ENCODE measurements at places on chromosomes 2 and 18.

DNA sequence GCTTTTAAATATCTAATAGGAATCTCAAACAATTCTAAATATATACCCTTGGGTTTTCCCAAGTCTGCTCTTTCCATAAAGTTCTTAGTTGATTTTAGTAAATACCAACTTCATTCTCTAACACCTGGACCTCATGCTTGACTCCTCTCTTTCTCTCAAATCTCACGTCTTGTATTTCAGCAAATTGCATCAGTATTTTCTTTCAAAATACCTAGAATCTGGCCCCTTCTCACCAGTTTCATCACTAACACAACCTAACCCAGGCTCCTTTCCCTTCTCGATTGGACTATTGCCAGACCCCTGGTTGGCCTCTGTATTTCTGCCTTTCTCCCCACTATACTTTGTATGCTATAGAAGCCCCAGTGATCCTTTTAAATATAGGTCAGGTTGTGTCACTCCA, 23.0 kb upstream of the FAM171B start:
- no peak for DNase-seq

- DNase-seq: peak; percentile 36
Observed at GRCh38 chr2:65164426-65164891, 34.6 kb upstream of the RAB1A start.

DNA sequence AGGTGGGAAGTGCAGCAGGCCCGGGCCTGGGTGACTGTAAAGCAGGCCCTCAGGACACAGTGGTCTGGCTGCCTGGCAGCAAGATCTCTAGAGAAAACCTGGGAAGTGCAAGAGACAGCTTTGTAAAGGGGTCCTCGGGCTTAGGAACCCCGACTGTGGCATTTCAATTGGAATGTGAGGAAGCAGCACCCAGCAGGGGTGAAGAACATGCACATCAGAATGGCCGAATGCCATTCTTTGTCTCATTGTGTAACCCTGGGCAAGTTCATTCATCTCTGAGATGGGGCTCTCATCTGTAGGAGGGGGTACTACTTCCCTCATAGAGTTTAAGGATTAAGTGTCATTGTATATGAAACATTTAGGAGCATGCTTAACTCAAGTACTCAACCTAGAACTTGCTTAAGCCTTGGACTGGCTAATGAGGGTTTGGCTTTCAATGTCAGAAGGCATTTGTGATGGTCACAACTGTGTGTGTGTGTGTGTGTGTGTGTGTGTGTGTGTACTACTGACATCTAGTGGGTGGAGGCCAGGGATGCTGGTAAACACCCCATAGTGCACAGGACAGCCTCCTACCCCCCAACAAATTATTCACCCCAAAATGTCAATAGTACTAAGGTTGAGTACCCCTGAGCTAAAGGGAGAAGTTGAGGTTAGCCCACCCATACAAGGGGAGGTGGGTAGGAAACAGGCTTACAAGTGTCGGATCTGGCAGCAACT, 29.3 kb downstream of the MEX3C start:
- DNase-seq: no peak

DNA sequence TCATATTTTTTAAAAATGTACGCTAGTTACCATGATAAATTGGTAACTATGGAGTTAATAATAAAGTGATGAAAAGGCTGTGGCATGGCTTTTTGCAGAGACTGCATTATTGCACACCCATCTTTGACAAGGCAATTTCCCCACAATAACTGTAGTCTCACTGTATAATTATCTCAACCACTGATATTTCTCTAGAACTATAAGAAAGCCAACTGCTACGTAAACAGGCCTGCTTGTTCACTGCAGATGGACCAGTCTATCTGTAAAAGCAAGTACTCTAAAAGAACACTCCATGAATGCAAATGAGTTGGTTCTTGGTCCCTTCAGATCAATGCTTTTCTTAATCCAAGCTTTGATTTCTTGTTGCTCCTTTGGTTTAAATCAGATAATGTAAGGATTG, 218.7 kb downstream of the RBM43 start:
- no peak for DNase-seq

GRCh38 chr2:121356058-121356640, 71.1 kb upstream of the TFCP2L1 start:
- DNase-seq: peak; percentile 76

DNA sequence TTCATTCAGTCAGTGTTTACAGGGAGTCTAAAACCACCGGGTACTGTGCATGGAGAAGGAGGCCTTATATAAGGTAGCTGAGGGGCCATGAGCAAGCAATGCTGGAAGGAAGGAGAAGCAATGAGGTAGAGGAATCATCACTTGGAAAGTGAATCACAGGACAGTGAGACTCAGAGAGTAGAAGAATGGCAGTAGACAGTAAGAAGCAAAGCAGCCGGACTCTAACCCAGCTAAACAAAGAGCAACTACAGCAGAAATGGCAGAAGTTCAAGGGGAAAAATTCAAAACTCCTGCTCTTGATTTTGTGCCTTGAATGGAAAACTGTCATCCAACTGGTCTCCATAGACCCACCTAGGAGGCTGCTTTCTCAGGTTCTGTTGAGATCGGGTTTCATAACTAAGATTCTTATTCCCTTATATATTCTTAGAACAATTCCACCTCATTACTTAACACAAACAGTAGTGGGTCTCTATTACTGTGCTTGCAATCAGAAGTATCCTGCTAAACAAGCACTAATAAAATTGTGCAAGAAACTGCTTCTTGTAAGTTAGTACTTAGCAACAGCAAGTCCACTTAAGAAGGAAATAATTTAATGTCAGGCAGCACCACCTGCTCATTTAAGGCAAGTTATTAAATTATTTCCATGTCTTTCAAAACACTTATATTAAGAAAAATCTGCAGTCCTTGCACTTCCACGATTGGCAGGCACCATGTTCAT, 68.0 kb downstream of the RBMS1 start:
- DNase-seq: no peak

DNA sequence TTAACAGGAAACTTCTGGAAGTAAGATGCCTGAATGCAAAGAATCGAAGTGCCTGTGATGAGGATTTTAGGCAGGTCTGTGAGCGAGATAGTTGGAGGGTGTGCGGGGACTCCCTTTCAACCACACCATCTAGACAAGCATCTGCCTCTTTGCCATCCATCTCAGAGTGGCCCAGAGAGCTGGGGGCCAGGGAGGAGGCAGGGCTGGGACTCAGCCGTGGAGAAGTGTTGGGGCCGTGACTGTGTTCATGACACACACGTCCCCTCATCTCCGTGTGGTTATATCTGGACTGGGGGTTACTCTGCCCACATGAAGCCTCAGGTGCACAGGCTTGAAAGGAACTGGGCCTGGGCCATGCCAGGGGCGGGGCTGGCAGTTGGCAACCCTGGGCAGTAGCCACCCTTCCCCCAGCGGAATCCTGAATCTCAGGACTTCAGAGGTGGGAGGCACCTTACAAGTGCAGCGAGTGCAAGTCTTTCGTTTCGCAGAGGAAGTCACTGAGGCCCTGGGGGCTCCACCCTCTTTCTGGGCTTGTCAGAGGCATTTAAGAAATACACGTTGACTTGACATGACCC, 112.5 kb downstream of the SLC4A3 start:
- no peak for DNase-seq

- no peak for DNase-seq
Observed at GRCh38 chr2:197480165-197481036, 19.2 kb downstream of the HSPD1 start.

GRCh38 chr18:22344908-22345670, 72.6 kb downstream of the CTAGE1 start:
- peak; percentile 10 for DNase-seq

DNA sequence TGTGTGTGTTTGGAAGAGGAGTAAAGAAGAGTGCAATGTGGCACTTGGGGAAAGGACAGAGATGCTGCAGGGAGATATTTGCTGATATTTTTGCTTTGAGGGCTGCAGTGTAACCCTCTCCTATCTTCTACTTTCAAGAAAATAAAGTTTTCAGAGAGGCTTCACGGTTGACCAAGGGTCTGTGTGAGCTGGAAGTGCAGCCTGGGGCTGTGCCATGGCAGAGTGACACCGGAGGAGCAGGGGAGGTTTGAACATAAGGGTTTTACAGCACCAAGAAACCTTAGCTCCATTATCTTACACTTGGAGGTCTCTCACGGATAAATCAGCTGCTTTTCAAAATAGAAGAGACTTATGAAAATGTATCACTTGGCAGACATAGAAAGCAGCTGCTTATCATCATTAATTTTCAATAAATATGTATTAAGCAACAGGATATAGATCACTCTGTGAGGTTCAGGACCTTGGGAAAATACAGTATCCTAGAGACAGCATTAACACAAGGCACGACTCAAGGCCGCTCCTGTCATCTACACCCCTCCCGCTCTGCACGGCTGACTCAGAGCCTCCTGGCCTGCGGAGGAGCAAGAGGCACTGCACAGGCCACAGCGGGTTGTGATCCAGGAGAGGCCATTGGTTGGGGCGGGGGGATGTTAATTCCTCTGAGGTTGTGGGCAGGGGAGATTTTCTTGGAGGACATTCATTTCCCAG, 127.8 kb downstream of the COPS8 start:
- DNase-seq: no peak

DNA sequence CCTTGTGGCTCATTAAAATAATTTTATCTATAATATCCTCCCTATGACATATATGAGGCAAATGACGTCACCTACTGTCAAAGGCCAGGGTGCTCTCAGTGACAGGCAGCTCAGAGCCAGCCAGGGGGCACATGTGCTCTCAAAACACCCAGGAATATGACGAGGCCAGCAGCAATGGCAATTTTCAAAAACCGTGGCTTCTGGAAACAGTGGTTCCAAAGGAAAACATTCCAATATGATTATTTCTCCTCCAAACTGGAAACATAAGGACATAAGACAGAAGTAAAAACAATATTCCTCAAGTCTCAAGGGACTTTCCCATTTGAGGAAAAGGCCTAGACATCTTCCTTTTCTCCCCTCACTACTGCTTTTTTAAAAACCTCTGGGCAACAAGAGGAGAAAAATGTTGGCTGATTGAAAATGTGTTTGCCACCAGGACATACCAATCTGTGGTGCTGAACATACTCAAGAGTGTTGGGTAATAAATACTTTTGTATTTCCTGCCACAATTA, 40.8 kb downstream of the RNF152 start:
- no peak for DNase-seq

- no peak for DNase-seq
Observed at GRCh38 chr18:24831871-24832665, 371.6 kb downstream of the HRH4 start.

GRCh38 chr2:157431176-157431575, 12.7 kb downstream of the CYTIP start:
- DNase-seq: no peak

DNA sequence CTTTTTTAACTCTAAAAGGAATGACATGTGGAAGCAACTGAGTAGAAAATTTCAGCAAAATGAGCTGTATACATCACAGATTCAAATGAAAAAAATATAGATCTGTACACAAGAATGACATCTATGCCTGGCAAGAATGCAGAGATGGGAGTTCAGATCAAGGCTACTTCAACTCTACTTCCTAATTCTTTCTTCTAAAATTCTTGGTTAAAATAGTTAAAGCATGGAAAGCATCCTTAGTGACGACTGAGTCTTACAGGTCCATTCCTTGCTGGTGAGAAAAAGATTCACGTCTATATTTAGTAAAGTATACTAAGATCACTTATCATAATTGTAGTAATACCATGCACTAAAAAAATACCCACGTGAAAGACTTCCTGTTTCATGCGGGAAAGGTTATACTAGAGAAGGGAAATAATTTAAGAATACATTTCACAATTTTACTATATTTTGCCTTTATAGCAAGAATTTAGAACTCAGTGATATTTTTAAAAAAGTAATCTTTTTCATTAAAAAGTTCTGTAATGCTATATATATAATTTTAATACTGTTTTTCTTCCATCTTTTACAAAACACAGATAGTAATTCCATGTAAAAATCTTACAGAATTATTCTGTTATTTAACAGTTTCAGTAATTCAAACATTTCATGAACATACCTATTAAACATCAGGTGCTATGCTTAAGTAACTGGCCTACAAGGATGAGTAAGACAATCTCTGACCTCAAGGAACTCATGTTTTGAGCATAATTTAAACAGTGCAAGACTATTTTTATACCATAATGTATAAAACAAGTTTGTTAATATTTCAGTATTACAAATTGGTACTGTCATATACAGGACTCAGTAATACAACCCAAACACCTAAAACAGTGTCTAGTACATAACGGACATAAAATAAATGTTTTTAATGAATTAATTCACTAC, 159.6 kb downstream of the BAZ2B start:
- DNase-seq: peak; percentile 46

DNA sequence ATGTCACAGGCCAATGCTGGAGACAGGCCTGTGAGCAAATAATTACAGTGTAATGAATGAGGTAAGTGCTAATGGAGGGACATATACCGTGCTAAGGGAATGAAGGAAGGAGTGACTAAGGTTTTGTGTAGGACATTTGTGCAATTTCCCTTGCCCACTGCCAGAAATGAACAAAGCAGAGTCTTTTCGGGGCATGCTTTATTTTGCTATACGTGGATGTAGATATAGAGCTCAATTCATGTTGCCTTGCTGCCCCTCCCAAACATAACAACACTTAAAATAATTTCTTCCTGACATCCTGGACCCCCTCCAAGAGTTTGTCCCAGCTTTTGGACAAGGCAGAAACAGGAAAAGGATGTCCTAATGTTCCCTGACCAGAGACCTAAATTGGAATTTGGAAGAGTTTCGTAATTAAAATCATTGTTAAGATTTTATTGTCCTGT, 23.7 kb upstream of the CD28 start:
- DNase-seq: peak; percentile 57

- DNase-seq: no peak
Observed at GRCh38 chr2:95007822-95008221, 17.7 kb upstream of the MAL start.

- DNase-seq: no peak
Observed at GRCh38 chr2:61255580-61256437, 93.8 kb downstream of the C2orf74 start.

DNA sequence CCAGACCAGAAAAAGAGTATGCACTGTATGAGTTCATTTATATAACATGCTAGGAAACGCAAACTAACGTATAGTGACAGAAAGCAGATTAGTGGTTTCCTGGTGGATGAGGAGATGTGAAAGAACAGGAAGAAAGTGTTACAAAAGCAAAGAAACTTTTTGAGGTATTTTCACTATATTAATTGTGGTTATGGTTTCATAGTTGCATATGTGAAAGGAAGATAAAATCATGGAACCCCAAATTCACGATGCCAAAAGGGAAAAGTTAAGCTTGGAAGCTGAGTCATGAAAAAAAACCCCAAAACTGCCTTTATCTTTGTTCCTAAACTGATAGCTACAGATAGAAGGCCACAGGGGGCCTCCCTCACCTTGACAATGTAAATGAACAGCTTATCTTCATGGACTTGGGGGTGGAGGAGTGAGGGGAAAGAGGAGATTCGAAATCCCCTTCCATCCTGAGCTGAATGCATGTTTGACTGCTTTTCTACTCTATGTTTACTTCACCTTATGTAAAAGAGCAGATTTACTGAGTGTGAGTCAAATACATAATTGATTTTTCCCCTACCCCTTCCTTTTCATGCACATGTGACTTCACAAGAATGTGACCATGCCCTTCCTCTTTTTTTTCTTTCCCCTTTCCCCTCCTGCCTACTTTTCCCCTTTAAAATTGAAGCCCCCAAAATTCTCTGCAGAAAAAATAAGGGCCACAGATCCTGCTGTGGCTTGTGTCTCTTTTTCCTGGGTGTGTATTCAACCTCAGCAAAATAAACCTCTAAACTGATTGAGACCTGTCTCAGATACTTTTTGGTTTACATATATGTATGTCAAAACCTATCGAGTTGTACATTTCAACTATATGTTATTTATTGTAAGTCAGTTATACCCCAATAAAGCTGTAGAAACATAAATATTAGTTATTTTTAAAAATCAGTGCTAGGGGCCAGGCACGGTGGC, 100.1 kb upstream of the TLK1 start:
- peak; percentile 15 for DNase-seq
